ENCODE measurements at places on chromosomes 1 and 21. TPM values are rescaled to one million over a fixed set of nuclear protein-coding genes. Genes with fewer than 3 reads are reported as not detected.

The TFF2 gene
- total RNA-seq: not detected

DNA sequence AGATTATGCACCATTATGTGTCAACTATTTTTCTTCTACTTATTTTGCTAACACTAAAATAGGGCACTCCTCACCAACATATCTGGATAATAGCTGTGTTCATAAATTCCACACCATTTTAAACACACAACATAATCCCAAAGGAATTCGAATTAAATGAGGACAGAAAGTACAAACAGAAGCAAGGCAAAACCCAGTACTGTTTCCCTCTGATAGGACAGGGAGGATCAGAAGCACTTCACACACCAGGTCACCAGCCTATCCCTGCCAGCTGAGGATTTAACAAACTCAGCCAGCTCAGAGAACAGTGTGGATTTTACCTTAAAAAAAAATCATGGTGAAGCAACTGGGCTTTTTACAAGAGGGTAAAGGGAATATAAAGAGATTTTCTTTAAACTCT lies 20.0 kb downstream of the CRYZ start:
- no peak for DNase-seq

DNA sequence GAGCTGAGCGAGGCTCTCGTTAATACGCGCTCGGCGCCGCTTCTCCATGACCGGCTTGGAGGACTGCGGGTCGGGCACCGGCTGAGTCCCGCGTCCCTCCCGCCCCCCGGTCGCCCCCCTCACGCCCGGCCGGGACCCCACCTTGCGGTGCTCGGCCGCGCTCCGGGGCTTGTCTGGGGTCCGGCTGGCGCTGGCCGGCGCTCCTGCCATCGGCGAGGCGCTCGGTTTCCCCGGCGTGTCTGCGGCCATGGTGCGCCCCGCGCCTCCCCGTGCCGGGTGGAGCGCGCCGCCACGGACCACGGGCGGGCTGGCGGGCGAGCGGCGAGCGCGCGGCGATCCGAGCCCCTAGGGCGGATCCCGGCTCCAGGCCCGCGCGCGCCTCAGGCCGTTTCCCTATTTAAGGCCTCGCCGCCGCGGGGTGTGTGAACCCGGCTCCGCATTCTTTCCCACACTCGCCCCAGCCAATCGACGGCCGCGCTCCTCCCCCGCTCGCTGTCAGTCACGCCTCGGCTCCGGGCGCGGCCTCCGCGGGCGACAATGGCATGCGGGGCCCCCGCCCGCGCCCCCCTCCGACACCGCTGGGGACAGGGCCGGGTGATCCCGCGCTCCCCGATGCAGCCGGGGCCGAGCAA lies at the start of gene HES4:
Gene HES4 (minus strand): TSS at position 373 of the 632 bp plus-strand sequence. CDS start 124 bp downstream, at position 249.
- DNase-seq: peak; percentile 95

- DNase-seq: no peak
These were observed 284.3 kb downstream of the LMO4 start for GRCh38 chr1:87612956-87613355.

- peak; percentile 11 for DNase-seq
These were observed 240.9 kb upstream of the ADGRL2 start for GRCh38 chr1:81559662-81560350.

- DNase-seq: no peak
These were observed 157.7 kb downstream of the HHIPL2 start for GRCh38 chr1:222390181-222390580.

- no peak for DNase-seq
These were observed 26.0 kb upstream of the CDCA8 start for GRCh38 chr1:37666241-37666867.

The ADAM30 gene
- total RNA-seq: not detected

- no peak for DNase-seq
These were observed 85.7 kb upstream of the CD34 start for GRCh38 chr1:207996636-207997035.

GRCh38 chr1:87061742-87062156 lies 147.3 kb downstream of the HS2ST1 start:
- DNase-seq: no peak

- no peak for DNase-seq
These were observed 12.3 kb upstream of the C4BPB start for GRCh38 chr1:207076181-207076955.

The RWDD3 gene
- 12.1 TPM for total RNA-seq

The PLA2G4A gene
- 34.4 TPM for total RNA-seq

DNA sequence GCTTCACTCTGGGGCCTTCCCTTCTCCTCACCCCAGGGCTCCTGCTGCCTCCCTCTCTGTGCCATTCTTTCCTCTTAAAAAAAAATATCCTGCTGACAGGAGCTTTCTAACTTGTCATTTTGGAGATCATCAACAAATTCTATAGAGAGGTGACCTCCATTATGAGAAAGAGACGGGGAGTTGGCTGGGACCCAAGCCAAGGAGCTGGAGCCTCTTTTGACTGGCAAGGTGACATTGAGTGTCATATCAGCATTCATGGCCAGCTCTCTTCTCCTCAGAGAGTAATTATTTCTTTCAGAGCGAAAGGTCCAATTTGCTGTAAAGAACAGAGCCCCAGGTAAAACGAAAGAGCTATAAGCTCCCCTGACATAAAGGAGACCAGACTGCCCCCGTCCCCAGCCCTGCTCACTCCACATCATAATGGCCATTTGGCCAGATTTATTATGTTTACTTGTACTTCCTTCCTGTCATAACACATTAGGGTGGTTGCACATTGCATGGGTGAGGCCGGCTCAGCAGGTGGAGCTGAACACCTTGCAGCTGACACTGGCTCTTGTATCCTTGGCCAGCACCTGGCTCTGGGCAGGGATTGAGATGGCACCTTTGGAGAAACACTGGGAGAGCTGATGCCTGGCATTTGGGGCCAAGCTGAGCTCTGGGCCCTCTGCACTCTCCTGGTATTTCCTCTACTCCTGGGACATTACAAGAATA lies 404.0 kb upstream of the VAMP3 start:
- DNase-seq: no peak

The ST6GALNAC5 gene
- not detected for total RNA-seq

The WNT9A gene
- not detected for total RNA-seq

The SMIM1 gene
- 1.5 TPM for total RNA-seq

DNA sequence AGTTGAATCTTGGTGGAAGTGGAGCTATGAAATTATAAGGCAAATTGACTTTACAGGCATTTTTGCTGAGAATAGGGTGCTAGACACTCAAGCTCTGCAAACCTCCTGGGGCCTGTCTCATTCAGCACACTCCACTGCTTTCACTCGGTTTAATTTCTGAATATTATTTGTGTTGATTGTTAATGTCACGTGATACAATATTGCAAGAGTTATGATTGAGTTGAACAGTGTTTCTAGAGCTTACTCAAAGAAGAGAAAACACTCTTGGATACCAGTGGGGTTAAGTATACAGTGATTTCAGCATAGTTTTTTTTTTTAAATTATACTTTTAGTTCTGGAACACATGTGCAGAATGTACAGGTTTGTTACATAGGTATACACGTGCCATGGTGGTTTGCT lies 49.7 kb downstream of the C21orf91 start:
- DNase-seq: no peak

DNA sequence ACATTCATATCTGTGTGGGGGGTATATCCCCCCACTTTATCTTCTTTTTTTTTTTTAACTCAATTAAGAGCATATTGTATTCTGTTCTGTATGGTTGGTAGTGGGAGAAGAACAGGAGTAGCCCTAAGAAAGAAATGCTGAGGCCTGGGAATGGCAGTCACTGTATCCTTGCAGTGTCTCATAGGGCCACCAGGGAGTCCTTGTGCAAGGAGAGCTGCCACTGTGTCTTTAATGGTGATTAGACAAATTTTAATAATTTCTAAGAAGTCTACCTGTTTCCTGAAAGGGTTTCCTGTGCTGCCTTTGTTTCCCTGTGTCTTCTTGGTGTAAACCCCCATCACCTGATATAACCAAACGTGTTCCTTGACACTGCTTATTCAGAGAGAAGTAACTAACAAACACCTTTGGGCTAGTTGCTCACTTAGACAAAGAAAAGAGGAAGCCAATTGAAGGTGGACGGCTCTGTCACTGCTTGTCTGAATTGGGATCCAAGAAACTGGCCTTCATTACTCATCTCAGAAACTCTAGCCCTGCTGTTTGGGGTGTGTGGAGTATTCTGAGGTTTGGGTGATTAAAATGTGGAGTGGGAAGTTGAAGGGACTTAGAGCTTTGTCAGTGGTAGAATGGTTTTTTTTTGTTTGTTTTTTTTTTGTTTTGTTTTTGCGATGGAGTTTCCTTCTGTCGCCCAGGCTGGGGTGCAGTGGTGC lies 15.2 kb downstream of the GIPC2 start:
- DNase-seq: no peak
